ENCODE measurements at places on chromosomes 2 and 18.

- no peak for DNase-seq
These were observed 17.5 kb downstream of the ABCB11 start for GRCh38 chr2:169013628-169014026.

DNA sequence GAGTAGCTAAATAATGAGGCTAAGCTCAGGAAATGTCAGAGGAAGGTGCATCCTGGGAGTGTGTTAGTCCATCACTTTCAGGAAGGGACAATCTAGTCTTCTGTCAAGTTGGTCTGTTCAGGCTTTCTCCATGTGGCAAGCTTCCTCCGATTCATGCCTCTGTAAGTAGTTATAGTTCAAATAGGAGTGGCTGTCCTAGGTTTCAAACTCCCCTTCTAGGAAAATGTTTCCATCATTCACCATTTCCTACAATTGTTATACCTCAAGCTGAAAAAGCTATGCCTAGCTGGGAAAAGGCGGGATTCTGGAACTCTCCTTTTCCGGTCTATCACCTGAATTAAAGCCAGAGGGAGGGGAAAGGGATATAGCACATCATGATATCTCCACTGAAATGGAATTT, 287.7 kb upstream of the ZSWIM2 start:
- DNase-seq, result no peak

DNA sequence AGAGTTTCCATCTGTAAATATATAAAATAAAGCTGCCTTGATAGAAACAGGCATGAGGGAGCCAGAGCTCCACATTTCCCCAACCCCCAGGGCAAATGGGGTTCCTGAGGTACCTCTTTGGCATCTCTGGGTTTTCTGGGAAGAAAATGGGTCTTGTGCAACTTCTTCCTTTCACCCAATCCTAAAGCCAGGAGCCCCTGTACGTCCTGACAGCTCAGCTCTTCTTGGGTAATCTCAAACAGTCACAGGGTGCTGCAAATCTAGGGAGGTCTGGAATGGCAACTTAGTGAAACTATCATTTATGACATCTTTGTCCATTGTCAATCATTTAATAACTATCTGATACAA, 36.6 kb upstream of the STAT1 start:
- DNase-seq, result peak; percentile 16

DNA sequence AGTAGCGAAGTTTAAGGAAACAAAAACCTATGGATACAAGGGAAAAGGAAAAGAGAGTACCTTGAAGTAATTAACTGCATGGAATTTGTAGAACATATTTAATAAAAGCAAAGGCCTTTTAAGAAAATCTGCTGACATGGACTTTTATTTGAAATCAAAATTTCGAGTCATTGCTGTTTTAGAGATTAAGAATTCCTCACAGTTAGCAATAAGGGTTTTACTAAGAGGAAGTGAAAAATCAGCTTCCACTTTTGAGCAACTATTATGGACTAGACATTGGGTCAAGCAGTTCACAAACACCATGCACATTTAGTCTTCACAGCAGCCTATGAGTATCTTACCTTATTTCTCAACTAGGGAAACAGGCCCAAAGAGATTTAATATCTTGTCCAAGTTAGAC, 876.3 kb downstream of the BCL11A start:
- DNase-seq, result no peak

- no peak for DNase-seq
These were observed 468.7 kb downstream of the PID1 start for GRCh38 chr2:228802181-228803071.
